ENCODE measurements at places on chromosomes 3 and 15. TPM values are rescaled to one million over a fixed set of nuclear protein-coding genes. Genes with fewer than 3 reads are reported as not detected.

Gene SKOR1
- total RNA-seq = not detected

Gene AZI2
- 17.5 TPM for total RNA-seq

Gene CHST13
- total RNA-seq = 0.29 TPM

Gene AGBL1
- total RNA-seq = not detected

Gene TMOD2
- 1.6 TPM for total RNA-seq

- no peak for DNase-seq
Observed at GRCh38 chr3:59839810-59840515, 790.1 kb upstream of the CFAP20DC start.

GRCh38 chr3:186971578-186971977 is 41.3 kb downstream of the ST6GAL1 start:
- DNase-seq = no peak

DNA sequence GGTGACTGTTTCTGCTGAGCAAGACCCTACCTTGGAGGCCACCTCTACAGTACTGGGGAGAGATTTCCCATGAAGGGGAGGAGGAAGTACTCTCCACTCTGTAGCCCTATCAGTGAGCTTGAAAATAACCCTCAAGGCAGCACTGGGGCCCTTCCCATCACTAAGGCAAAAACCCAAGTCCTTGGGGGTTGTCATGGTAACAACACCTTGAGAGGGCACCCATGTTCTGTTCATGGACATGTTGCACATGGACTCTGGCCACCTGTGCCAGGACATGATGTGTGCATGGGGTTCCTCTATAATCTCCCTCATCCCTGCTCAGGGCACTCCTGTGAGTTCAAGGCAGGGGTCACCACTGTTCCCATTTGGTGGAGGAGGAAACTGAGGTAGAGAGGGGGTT is 10.9 kb upstream of the CDC25A start:
- DNase-seq = no peak

DNA sequence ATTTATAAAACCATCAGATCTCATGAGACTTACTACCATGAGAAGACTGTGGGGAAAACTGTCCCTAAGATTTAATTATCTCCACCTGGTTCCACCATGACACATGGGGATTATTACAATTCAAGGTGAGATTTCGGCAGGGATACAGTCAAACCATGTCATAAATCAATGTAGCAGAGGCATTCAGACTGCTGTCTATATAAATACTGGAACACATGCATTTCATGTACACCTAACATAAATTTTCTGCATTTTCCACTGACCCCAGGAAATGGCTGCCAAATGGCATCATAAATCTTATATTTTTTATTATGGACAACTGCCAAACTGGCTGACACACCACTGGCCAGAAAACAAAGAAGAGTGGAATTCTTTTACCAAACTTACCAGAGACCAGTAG is 755.1 kb upstream of the EPHA6 start:
- no peak for DNase-seq

- DNase-seq = no peak
Observed at GRCh38 chr15:65402961-65403360, 19.8 kb downstream of the IGDCC4 start.

GRCh38 chr3:17753632-17753992 is 11.2 kb upstream of the TBC1D5 start:
- no peak for DNase-seq

Data from epithelial cell of proximal tubule (primary cell).